Central memory CD4-positive, alpha-beta T cell (primary cell): ENCODE measurements at places on chromosomes 7 and 10.

DNA sequence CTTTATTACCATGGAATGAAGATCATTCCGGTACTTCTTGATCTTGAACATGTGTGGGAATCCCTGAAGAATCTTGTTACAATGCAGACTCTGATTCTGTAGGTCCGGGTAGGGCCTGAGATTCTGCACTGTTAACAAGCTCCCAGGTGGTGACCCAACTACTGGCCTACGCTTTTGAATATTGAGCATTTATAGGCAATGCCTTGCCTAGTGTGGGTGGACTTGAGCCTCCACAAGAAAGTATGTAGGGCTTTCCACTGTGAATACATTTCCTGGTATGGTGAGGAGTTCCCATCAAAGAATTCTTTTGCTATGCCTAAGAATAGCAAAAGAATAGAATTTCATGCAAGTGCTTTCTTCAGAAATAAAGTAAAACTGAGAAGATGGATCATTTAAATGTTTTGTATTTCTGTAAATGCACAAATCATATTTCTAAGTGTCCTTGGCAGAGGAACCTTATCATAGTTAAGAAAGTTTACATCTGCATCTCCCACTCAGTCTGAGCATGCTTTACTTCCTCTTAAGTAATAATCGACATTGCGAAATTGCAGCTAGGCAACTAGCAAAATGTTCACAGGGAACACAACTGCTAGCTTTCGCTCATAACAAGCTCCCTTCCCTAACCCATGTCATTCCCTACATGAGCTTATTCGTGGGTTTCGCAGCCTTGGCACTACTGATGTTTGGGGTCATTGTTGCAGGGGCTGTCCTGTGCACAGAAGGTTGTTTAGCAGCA is 71.4 kb downstream of the AHR start:
- DNase-seq: no peak

DNA sequence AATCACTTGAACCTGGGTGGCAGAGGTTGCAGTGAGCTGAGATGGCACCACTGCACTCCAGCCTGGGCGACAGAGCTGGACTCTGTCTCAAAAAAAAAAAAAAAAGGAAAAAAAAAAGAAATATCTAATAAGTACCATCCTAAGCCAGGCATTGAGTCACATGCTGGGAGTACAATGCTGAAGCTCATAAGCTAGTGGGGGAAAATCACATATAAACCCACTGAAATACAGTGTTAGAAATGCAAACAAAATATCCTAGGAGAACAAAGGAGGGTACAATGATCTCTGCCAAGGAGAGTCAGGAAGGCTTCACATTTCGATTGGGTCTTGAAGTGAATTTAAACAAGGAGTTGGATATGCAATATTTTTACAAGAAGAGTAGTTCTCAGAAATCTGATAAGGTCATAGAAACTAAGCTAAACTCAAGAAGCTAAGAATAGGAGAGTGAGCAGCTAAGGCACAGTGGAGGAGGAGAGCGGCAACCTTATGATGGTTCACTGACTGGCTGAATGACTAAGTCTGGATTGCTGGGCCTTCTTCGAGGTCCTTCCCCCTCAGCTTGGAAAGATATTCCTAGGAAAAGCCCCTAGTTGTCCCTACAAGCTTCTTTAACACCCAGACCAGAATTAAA is 115.5 kb downstream of the PHTF2 start:
- DNase-seq: no peak

GRCh38 chr10:1324903-1325302 is 268.7 kb downstream of the WDR37 start:
- DNase-seq: no peak

- DNase-seq: no peak
These were observed 467.2 kb downstream of the TCERG1L start for GRCh38 chr10:130844310-130844709.

GRCh38 chr10:124632064-124632531 is 112.1 kb downstream of the FAM53B start:
- no peak for DNase-seq

GRCh38 chr7:2805213-2805944 is 38.7 kb downstream of the GNA12 start:
- no peak for DNase-seq

GRCh38 chr10:104304927-104305326 is 33.3 kb downstream of the ITPRIP start:
- DNase-seq: no peak

DNA sequence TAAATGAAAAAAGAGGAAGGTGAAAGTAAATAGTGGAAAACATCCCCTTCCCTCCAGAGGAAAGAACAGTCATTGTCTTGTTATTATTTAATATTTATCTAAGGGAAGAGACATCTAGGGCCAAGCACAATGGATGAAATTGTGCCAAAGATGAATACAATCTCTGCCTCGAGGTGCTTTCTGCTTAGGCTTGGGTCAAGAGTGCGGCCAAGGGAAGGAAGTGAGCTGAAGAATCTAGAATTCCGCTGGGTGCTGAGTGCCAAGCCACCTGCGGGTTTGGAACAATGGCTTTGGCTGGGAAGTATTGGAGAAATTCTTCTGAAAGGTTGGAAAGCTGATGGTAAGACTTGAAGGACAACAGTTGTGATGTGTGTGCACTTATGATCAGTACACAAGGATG is 531.3 kb upstream of the FZD8 start:
- DNase-seq: no peak

- DNase-seq: no peak
These were observed 78.3 kb downstream of the ST8SIA6 start for GRCh38 chr10:17375936-17376584.

GRCh38 chr7:87091487-87092066 is 32.1 kb upstream of the ELAPOR2 start:
- no peak for DNase-seq

GRCh38 chr10:122852261-122852660 is 6.6 kb upstream of the CUZD1 start:
- no peak for DNase-seq

- DNase-seq: no peak
These were observed 20.0 kb upstream of the JAZF1 start for GRCh38 chr7:28200598-28200997.

DNA sequence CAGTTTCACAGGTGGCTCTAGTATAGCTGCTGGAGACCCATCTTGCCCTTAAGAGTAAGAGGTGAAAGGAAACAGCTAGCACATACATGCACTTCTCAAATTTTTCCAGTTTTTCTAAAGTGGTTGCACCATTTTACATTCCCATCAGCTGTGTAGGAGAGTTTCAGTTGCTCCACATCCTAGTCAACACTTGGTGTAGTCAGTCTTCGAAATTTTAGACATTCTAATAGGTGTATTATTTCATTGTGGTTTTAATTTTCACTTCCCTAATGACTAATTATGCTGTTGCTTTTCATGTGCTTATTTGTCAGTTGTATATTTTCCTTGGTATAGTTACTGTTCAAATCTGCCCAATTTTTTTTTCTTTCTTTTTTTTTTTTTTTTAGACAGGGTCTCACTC is 9.5 kb upstream of the HACD1 start:
- DNase-seq: no peak

DNA sequence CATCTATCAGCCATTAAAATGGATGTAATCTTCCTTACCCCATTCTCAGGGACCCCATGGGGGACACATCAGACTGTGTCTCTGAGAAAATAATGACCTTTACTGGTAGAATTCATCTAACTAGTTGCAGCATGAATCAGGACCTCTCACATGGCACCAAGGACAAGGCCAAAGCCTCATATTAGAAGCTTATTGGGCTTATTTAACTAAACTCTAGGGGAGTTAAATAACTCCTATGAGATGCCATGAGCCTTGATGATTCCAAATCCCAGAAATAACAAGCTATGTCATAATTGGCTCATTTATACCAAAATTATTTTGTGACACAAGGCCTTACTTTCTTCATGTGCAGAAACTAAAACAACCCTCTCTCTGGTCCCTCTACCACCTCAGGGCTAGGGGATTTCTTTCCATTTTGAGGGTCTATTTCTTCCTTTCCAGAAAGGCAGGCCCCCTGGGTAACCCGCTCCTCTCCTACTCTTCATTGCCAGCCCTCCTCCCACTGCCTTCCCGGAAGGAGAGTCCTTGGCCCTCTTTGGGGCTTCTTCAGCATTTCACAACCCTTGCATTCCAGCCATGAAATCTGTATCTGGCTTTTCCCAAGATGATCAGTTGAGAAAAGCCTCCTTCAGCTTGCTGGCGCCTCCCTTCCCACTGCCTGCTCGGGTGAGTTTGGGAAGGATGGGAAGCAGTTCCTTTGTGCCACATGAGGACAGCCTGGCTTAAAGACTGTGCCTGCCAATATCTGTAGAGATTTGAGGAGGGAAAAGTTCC is 41.8 kb upstream of the TRIM8 start:
- DNase-seq: no peak

DNA sequence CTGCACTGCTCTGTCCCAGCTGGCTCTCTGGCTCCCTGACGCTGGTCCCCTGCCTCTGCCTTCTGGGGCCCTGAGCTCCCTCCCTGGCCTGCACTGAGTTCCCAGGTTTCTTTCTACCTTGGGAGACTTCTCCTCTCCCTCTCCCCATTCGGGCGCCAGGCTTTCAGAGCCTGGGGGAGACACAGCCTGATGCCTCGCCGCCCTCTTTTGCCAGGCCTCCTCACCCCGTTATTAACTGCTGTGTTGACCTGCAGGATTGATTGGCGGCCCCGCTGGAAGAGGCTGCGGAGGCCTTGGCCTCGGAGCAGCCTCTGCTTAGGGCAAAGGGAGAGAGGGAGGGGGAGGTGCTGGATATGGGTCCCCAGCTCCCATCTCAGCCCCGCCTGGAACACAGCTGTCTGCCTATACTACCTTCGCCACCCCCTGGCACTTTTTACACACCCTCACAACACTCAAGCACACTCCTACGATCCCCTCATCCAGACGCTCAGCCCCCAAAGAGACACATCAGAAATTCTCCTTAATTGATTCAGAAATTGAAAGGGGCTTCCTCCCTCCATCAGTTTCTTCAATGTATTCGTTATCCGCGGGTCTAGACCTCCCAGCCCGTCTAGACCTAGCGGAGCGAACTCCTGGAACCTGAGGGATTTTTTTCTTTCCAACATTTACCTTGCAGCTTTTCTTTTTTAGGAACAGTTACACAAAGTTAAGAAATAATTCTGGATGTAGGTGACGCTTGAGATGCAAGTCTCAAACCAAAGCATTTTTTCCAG is 7.1 kb upstream of the PAX2 start:
- no peak for DNase-seq

GRCh38 chr10:12020574-12020973 is 22.0 kb downstream of the UPF2 start:
- DNase-seq: no peak

GRCh38 chr7:48183370-48183743 is 12.1 kb downstream of the ABCA13 start:
- no peak for DNase-seq

DNA sequence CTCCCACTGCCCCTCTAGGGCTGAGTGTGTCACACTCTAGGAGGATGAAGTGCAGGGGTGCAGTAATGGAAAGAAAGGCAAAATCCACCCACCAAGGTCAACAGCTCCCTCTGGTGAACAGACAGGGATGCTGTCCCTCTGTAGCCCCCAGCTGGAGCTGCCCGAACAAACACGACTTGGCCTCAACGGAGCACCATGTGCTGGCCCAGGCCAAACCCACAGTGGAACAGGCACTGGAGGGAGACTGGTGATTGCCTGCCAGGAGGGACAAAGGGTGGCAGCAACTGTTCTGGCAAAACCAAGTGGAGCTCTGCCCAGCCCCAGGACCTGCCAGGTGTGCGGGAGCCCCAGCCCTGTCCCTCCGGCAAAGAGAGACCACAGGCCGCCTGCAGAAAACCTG is 20.7 kb downstream of the PDIA4 start:
- no peak for DNase-seq

DNA sequence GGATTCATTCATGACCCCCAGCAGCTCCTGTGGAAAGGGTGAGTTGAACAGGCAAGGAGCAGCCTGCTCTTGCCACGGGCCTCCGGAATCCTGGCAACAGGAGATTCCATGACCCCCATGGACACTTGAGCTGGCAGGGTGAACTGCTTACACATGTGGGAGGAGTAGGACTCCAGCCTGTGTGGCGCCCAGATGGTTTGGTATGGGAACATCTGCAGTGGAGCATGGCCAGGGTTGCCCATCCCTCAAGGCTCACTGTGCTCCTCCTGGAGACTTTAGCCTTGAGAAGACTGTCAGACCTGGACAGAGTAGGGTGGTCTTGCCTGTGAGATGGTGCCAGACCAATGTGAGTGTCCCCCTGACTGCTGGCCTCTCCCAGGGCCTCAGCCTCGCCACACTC is 57.0 kb downstream of the HECTD2 start:
- no peak for DNase-seq

- DNase-seq: no peak
These were observed 373.3 kb downstream of the HTR7 start for GRCh38 chr10:90484518-90484917.

- no peak for DNase-seq
These were observed 32.6 kb downstream of the IMMP2L start for GRCh38 chr7:111529507-111530355.

- DNase-seq: no peak
These were observed 5.4 kb downstream of the KIF11 start for GRCh38 chr10:92598321-92598720.

- DNase-seq: no peak
These were observed 131.0 kb upstream of the GAD2 start for GRCh38 chr10:26085549-26085948.

DNA sequence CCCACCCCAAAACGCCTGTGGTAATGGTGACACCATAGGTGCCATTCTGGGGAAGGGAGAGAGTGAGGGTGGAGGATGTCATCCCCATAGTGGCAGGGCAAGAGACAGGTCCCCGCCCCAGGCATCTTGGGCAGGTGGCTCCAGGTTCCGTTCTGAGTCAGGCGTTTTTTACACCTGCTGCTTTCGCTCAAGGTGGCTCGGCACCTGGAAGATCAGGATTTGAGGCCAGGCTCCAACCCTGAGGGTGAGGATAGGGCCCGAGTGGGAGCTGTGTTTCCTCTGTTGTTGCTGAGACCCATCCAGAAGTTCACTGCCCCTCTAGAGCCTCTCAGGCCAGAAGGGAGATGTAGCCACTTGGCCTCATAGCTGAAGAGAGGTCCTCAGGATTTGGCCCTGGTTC is 36.6 kb upstream of the DUSP5 start:
- DNase-seq: no peak

DNA sequence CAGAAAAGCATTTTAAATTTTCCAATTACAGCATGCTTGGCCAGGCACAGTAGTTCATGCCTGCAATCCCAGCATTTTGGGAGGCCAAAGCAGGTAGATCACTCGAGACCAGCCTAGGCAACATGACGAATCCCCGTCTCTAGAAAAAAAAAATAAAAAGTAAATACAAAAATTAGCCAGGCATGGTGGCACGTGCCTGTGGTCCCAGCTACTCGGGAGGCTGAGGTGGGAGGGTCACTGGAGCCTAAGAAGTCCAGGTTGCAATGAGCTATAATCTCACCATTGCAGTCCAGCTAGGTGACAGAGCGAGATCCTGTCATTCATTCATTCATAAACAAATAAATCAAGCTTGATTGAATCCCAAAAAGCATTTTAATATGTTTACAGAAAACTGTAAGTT is 234.9 kb downstream of the PARD3 start:
- DNase-seq: no peak
